ENCODE measurements at places on chromosomes 3 and 15.

- no peak for DNase-seq
Observed at GRCh38 chr3:164533275-164533674, 545.0 kb downstream of the SI start.

DNA sequence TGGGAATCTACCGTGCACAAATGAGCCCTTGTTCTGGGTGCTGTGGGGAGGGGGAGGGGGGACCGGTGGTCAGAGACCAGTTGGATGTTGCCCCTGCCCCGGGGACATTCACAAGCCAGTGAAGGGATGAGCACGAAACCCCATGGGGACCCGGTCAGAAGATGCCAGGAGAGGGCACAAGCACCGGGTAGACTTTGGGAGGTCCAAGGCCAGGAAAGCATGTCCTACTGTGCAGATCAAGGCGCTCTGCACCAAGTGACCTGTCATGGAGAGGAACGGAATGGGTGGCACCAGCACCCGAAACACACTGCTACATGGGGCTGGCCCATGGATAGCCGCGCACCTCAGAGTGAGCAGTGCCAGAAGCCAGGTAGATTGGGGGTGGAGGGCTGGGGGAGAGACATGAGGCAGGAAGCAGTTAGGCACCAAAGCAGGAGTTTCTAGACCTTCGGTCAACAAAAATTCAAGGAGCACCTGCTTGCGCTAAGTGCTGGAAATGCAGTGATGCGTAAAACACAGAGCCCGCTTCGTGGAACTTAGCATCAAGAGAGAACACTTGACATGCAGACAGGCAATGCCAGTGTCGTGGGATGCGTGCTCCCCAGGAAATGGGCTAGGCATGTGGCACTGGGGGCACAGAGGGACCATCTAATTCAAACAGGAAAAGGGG, 99.1 kb downstream of the CPN2 start:
- DNase-seq, result no peak

DNA sequence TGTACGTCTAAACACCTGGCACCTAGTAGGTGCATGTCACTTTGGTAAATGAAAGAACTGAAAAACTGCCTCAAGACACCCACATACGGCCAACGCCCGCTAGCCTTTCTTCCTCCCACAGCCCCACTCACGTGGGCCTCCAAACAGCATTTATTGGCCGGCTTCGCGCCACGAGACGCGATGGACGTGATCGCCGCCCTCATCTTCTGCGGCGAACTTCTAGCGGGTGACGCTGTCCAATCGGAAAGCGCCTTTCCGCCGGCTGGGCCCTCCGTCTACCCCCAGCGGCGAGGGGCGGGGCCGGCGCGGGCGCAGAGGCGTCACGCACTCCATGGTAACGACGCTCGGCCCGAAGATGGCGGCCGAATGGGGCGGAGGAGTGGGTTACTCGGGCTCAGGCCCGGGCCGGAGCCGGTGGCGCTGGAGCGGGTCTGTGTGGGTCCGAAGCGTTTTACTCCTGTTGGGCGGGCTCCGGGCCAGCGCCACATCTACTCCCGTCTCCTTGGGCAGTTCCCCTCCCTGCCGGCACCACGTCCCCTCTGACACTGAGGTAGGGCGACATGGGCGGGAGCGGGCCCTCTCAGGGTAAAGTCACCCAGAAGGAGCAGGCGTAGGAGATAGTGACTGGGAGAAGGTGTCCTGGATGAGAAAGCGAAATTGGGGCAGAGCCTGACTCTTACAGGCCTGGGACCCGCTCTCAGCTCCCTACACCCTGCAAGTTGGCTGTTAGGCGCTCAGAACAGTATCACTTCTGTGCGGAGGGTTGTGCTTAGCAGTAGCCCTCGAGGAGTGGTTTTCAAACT, at the start of gene LMLN:
TSS of gene LMLN (plus strand) at position 327 of the 803 bp plus-strand sequence. CDS start at position 356, 29 bp downstream.
- peak; percentile 95 for DNase-seq

DNA sequence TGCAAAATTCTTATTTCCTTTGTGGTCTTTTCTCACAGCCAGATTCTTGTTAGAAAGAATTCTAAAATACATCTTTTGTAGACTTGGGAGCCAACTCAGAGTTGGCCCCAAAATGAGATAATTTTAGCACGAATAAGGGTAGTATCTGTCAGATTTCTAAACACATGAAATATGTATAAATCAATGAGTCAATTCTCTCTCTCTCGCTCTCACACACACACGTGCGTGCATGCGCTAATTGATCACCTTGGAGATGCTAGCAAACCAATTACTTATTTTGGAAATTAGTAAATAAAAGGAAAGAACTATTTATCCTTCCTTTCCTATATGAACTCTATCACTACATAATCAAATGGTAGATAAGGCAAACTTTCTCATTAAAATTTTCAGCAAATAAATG, 32.9 kb upstream of the PIK3R4 start:
- DNase-seq, result no peak

GRCh38 chr3:183513046-183513706, 42.3 kb downstream of the KLHL6 start:
- DNase-seq, result peak; percentile 32

DNA sequence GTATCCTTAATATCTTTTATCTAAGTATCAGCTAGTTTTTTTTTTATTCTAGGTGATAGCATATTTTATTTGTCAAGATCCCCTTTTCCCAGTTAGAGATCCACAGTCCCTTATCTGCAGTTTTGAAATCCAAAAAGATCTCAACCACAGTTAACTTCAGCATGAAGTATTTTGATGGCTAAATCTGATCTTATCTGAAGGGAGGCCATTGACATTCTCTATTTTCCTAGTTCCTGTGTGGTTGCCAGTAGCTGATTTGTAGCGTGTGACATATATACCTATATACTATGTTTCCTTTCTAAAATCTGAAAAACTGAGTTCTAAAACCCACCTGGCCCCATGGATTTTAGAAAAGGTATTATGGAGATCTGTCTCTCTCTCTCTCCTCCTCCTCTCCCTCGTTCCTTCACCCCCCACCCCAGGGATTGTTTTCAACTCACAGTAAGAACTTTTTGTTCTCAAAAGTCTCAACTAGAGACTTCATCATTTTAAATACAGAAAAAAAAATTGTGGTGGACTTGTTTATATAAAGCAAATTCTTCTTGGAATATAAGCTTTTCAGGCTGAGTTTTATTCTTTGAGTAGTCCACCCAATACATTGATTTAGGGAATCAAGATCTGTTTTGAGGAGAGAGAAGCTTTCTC, 12.3 kb downstream of the TCF12 start:
- no peak for DNase-seq

DNA sequence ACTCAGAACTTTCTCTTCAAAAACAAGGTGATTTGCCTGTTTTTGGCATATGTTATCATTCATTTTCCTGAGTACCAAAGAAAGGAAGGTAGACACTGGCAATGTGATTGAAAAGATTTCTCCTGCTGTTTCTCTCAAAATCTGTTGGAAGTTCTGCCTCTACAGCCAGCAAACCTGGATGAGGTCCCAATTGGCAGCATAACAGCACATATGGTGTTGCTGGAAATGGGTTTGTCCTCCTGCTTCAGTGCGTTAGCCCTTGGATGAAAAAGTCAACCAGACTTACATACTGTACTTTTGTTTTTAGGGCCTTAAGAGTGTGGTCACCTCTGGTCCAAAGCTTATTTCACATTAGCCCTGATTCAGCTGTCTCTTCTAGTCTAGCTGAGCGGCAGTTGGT, 237.6 kb upstream of the MME start:
- no peak for DNase-seq

- no peak for DNase-seq
Observed at GRCh38 chr15:68407886-68408881, 23.8 kb downstream of the ITGA11 start.

GRCh38 chr15:37289109-37289765, 188.9 kb upstream of the MEIS2 start:
- DNase-seq, result no peak

DNA sequence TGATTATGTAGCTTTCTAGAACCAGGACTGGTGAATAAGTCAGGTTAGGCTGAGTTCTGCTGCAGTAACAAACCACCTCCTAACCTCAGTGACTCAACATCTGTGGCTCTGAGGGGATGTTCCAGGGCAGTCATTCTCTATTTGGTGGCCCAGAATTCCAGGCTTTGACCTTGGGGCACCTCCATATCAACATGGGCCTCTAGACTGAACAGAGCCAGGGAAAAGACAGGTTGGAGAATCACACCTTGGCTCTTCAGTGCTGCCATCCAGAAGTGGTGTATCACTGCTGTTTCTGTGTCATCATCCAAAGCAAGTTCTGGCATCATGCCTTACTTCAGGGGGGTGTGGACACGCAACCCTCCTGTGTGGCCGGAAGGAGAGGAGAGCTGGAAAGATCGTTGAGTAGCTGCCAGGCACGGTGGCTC, 15.3 kb downstream of the ZBTB47 start:
- DNase-seq, result no peak

GRCh38 chr3:105367406-105368213, 901 bp downstream of the ALCAM start:
- DNase-seq, result peak; percentile 87

DNA sequence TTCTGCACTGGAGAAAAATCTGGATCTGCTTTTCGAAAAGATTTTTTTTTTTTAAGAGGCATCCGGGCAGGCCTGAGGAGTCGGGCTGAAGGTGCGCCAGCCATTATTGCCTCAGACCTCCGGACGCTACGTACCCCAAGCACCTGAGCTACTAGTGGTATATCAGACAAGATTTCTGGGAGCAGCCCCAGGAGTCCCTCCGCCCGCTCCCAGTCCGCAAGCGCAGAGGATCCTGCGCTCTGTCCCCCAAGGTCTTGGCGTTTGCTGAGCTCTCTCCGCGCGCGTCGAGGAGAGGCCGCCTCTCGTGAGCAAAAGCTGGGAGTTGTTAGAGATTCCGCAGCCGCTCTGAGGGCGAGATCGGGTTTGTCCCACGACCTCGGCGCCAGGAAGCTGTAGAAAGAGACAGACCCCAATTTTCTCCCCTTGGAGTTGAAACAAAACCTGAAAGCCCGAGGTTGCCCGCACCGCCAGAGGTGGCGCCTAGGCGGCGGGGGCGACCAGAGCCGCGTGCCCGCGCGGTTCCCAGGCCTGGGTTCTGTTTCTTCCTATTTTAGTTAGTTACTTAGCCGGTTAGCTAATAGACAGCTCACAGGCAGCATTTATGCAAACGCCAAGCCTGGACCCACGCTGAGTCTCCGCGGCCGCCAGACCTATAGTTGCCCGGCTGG, 72.5 kb upstream of the POLG start:
- no peak for DNase-seq

- DNase-seq, result no peak
Observed at GRCh38 chr3:14222900-14223594, 44.4 kb downstream of the LSM3 start.

- no peak for DNase-seq
Observed at GRCh38 chr15:70277556-70277955, 179.8 kb upstream of the TLE3 start.

- no peak for DNase-seq
Observed at GRCh38 chr3:197124713-197125112, 95.1 kb upstream of the MELTF start.

Data from mucosa of descending colon (tissue), 3 donors.